ENCODE measurements at places on chromosomes 4 and X.

DNA sequence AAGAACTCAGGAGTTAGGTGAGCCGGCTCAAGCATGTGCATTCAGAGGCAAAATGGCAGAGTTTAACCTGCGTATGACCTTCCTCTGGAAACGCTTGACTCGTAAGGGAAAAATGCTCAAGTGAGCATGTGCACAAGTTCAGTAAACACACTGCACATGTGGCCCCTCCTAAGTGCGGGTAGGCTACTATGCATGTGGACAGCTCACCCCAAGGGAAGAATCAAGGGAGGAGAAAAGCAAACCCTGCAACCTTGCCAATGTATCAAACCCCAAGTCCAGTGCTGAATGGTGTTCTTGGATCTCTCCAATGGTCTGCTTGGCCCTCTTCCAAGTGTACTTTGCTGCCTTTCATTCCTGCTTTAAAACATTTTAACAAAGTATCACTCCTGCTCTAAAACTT, 407.1 kb downstream of the ADAM29 start:
- DNase-seq, result no peak

GRCh38 chr4:158710814-158711213, 12.4 kb downstream of the PPID start:
- no peak for DNase-seq

DNA sequence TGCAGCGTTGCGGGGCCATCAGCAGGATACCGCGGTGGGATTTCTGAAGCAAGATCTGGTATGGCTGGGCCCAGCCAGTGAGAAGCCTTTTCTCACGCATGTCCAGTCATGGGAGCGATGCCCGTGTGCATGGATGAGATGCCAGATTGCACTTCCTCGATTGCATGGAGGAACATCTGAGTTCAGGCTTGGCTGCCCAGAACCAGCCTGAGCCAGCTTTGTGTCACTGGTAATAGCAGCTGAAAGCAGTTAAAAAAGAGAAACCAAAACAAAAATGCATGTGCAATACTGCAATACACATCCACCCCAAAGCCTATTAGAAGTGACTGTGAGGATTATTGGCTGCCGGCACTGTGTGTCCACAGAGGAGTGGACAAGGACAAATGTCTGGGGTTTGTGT, 59.3 kb downstream of the PSAPL1 start:
- DNase-seq, result no peak

- no peak for DNase-seq
These were observed 45.0 kb downstream of the PSAPL1 start for GRCh38 chr4:7389719-7390118.

GRCh38 chrX:133668225-133668931, 253.1 kb upstream of the GPC4 start:
- no peak for DNase-seq

Data from GM18507 (cell line).